CD4-positive, alpha-beta T cell (primary cell): ENCODE measurements at places on chromosomes 16 and 17. TPM values are rescaled to one million over a fixed set of nuclear protein-coding genes. Genes with fewer than 3 reads are reported as not detected.

GRCh38 chr17:43411369-43411677, 12.5 kb downstream of the ARL4D start:
- H3K27me3 ChIP-seq = no peaks in the 10 kb centered on the region
- no peaks in the 10 kb centered on the region for H3K36me3 ChIP-seq
- no peak overlapping the region for H3K4me3 ChIP-seq
- H3K27ac ChIP-seq = no peak overlapping the region

GRCh38 chr17:41547378-41547841, 19.3 kb upstream of the KRT19 start:
- H3K27me3 ChIP-seq = no peaks in the 10 kb centered on the region
- peaks cover 23% of the 10 kb centered on the region for H3K4me1 ChIP-seq
- no peak overlapping the region for H3K4me3 ChIP-seq
- H3K27ac ChIP-seq = no peak overlapping the region

DNA sequence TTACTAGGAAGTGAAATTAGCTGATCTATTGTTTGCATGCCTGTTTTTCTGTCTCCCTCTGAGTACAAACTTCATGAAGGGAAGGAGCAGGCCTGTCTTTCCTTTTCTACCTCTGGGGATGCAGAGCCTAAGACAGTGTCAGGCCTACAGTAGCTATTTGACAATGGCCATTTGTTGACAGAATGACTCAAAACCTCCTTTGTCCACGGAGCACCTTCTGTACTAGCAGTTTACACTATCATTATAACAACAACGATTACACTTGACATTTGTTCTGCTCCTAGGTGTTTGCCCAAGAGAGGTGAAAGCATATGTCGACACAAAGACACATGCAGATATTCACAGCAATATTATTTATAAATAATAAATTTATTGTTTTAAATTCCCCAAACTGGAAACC, 132.3 kb upstream of the IRX3 start:
- H3K4me1 ChIP-seq = no peaks in the 10 kb centered on the region
- H3K36me3 ChIP-seq = no peaks in the 10 kb centered on the region
- no peak overlapping the region for H3K27ac ChIP-seq
- H3K4me3 ChIP-seq = no peak overlapping the region
- DNase-seq = no peak

- no peaks in the 10 kb centered on the region for H3K27me3 ChIP-seq
- H3K36me3 ChIP-seq = no peaks in the 10 kb centered on the region
- DNase-seq = no peak
- no peak overlapping the region for H3K4me3 ChIP-seq
These were observed 132.6 kb downstream of the PARN start for GRCh38 chr16:14497245-14498082.

DNA sequence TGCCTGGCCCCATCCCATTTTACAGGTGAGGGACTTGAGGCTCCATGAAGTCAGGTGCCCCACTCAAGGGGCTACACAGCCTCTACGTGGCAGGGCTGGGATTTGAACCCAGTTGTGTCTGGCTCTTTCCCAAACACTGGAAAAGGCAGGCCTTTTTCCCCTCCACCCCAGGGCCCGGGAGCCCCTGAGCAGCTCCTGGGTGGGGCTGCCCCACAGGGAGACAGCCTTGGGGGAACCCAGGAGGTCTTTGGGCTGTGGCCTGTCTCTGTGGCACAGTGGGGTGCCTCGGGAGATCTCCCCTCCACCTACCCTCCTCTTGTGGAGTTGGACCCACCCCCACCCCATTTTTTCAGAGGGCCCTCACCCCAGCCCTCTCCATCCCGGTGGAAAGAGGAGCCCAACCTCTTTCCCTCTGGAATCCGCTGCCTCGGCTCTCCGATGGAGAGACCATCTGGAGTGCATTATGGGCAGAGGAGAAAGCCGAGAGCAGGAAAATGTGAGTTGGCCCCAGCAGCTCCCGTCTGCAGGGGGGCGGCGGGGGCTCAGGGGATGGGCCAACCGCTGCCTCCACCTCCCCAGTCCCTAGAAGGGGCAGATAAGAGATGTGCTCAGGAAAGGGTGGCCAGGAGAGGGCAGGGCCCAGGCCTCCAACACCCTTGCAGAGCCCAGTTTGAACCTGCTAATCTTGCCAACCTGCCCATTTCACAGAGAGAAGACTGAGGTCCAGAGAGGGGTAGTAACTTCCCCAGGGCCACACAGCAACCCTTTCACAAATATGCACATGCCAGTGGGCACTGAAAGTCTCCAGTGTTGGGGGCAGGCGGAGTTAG, 15.4 kb upstream of the TMEM92 start:
- H3K36me3 ChIP-seq = no peaks in the 10 kb centered on the region
- no peak for DNase-seq
- H3K27ac ChIP-seq = no peak overlapping the region
- H3K27me3 ChIP-seq = peaks cover 8% of the 10 kb centered on the region

- no peak overlapping the region for H3K4me3 ChIP-seq
- H3K36me3 ChIP-seq = no peaks in the 10 kb centered on the region
- H3K27me3 ChIP-seq = no peaks in the 10 kb centered on the region
- no peak overlapping the region for H3K27ac ChIP-seq
- H3K4me1 ChIP-seq = no peaks in the 10 kb centered on the region
These were observed 44.1 kb downstream of the RBBP6 start for GRCh38 chr16:24583494-24583893.

- no peak overlapping the region for H3K27ac ChIP-seq
- H3K36me3 ChIP-seq = no peaks in the 10 kb centered on the region
- H3K27me3 ChIP-seq = no peaks in the 10 kb centered on the region
- no peaks in the 10 kb centered on the region for H3K4me1 ChIP-seq
- no peak for DNase-seq
- H3K4me3 ChIP-seq = no peak overlapping the region
These were observed 169.4 kb downstream of the SNX29 start for GRCh38 chr16:12145918-12146317.

HBZ gene
- total RNA-seq = not detected

MAPT gene
- total RNA-seq = 0.53 TPM

PTGES3L gene
- 0.20 TPM for total RNA-seq

UQCRC2 gene
- total RNA-seq = 146 TPM
